Activated CD4-positive, alpha-beta T cell treated with anti-CD3 and anti-CD28 coated beads for 1 hour (primary cell): ENCODE measurements at places on chromosomes 5 and 9.

DNA sequence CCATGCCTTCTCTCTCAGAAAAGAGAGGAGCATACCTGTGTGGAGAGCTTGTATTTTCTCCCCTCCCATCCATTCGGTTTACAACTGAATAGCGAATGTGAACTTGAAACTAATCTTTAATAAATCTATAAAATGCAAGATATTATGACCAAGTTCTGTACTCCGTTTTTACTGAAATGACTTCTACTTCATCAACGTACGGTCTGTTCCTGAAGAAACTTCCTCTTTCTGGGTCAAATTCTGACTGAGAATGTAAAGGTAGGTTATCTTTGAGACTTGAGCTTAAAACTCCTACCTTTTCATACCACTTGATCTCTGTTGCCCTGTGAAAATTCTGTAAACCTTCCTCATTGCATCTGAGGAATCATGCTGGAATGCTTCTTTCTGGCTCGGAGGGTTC is 4.2 kb upstream of the CTNNAL1 start:
- DNase-seq, result no peak

DNA sequence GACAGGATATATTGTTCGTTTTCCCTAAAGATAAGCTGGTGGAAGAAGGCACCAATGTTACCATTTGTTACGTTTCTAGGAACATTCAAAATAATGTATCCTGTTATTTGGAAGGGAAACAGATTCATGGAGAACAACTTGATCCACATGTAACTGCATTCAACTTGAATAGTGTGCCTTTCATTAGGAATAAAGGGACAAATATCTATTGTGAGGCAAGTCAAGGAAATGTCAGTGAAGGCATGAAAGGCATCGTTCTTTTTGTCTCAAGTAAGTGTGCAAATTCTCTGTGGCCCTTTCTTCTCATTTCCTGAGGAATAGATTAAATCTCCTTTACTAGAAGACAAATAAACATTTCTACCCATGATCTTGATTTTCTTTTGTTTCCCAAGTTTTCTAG is 38.0 kb downstream of the OSMR start:
- no peak for DNase-seq

DNA sequence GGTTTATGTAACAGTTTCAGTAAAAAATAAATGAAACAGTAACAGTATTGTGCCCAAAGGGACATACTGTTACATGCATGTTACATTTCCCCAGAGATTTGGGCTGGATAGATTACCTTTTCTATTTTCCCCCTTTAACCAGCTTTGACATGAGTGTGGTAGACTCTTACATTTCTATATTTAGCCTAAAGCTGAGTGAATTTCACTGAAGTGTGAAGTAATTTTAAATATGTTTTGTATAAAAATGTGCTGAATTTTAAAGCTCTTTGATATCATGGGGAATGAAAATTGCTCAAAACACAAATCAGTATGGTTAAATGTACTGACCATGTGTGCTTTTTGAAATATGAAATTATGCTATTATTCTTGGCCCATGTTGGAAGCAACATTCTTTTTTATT is 122.3 kb upstream of the CDH10 start:
- DNase-seq, result no peak

DNA sequence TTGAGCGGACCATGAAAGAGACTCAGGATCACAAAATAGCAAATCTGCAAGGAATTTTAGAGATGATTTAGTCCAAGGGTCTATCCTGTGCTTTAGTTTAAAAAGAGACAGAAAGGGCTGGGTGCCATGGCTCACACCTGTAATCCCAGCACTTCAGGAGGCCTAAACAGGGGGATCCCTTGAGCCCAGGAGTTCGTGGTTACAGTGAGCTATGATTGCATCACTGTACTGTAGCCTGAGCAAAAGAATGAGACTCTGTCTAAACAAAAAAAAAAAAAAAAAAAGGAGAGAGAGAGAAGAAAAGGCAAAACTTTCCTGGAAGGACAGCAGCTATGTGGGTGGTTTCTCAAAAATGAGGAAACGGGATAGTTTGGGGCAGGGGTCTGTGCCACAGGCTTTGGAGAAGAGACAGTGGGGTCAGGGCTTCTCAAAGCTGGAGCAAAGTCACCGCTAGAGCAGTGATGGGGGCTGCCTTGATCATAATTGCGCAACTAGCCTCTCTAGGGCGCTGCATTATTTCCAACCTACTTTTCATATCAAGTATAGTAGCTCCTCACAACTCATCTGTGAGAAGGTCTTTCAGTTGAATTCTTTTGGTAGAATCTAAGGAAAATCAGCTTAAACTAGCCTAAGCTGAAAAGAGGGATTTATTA is 8.5 kb upstream of the ANKH start:
- no peak for DNase-seq

DNA sequence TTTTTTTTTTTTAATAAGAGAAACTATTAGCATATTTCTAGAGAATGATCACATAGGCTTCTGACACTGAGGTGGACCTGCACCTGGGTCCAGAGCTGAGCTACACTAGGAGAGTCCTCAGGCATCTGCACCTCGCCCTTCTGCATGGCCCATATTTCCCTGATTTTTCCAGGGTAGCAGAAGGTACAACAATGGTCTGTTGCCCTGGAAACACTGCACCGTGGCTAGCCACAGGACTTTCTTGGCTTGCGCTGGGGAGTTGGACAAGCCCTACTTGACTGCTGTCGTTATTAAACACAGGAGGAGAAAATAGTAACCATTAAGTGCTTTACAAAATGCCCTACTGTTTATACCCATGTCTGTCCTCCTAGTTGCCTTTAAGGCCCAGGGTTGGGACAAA is 615.7 kb upstream of the MEF2C start:
- DNase-seq, result no peak

- DNase-seq, result no peak
Observed at GRCh38 chr9:86246752-86247161, 12.7 kb downstream of the C9orf153 start.

DNA sequence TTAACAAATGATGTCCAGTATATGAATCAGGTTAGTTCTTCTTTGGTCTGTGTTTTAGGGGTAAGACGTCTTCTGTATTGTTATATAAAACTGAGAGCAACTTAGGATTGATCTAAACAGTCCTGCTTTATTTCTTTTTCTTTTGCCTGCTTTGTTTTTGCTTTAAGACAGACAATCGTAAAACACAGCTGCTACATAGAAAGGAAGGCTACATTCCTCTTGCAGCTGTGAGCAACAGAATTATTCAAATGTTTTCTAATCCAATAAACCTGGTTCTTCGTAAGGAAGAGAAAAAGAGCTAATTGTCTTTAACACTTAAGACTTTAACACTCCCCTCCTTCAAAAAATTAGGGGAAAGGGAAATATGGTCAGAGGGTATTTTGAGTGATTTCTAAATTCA is 14.6 kb downstream of the FGF1 start:
- no peak for DNase-seq
